ENCODE measurements at places on chromosomes 1 and 21.

GRCh38 chr21:33857846-33858666 is 57.5 kb downstream of the ATP5PO start:
- DNase-seq: no peak

DNA sequence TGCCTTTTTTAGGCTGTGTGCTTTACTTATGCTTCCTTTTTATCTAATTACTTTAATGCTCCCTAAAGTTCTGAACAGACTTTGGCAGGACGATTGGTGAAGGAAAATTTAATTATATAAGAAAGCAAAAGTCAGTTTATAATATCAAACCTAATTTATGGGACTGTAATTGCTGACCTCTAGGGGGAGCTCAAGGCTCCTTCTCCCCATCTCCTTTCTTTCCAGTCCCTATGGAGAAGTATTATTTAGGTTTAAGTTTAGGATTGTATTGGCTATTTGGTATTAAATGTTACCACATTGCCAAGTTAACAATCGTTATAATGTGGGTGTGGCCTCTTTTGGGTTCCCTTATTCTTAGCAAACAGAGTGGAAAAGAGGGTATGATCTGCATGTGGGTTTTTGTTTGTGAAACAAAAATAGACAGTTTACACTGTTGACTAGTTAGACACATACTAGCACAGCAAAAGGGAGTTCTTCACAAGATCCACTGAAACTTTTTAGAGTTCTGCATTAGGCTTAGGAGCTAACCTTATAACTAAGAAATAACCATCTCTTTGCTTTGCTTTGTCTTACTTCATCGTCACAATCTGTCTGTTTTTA is 48.2 kb upstream of the TNFSF4 start:
- DNase-seq: no peak

DNA sequence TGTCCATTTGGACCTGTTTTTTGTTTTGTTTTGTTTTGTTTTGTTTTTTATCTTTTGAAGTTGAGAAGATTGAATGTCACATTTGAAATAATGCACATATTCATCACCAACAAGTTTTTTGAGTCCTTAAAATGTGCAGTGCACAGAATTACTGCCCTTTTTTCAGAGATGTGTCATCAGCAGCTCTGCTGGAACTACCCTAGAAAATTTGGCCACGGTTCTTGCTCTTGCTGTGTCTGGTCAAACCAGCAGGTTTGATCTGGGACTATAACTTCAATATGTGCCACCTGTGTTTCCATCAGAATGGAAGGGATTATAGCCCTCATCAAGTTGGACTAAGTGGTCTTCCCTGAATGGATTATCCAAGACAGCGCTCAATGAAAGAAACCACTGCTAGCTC is 24.1 kb upstream of the CNN3 start:
- DNase-seq: no peak

GRCh38 chr1:154775621-154776605 is 94.2 kb downstream of the KCNN3 start:
- DNase-seq: no peak

- DNase-seq: no peak
Measured at GRCh38 chr1:36450919-36451305, 661 bp upstream of the OSCP1 start.

GRCh38 chr1:156111355-156111962 is 3.1 kb upstream of the LMNA start:
- DNase-seq: no peak

GRCh38 chr1:193539731-193540459 is 353.5 kb upstream of the B3GALT2 start:
- no peak for DNase-seq

DNA sequence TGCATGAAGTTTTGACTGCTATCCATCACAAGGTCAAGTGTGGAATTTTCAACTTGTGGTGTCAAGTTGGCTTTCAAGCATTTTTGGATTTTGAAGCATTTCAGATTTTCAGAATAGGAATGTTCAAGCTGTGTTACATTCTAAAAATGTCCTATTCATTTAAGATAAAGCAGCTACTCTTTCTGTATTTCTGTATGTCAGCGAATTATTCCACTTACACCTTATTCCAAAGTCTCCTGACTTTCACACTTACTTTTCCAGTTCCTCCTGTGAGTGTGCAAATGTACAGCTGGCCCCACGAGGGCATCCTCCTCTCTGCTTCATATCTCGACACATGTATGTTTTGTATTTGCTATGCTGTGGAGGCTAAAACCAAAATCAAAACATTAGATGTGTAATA is 51.9 kb downstream of the RC3H1 start:
- no peak for DNase-seq

DNA sequence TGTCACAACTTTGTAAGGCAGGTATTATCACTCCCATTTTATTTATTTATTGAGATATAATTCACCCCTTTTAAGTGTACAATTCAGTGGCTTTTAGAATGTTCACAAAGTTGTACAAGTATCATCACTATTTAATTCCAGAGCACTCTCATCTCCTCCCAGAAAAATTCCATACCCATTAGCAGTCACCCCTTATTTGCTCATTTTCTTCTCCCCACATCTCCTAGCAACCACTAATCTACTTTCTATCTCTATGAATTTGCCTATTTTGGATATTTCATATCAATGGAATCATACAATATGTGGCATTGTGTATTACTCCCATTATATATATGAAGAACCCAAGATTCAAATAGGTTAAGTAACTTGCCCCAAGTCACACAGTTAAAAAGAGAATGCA is 7.0 kb downstream of the DSTYK start:
- DNase-seq: no peak

DNA sequence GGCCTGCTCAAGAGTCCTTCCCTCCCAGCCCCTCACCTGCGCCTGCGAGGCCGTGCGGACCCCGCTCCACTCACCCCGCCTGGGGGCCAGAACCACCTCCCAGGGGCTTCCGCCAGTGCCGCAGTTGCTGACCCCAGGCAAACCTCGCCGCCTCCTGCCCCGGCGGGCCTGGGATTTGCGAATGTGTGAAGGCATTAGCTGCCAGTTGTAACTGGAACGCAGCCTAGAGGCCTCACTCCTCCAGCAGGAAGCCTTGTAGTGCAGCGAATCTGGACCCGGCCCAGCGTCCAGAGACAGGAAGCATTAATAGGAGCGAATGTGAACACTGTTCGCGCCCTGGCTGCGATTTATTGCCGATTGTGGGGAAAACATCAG is 140.9 kb upstream of the ARHGEF16 start:
- DNase-seq: peak; percentile 59

DNA sequence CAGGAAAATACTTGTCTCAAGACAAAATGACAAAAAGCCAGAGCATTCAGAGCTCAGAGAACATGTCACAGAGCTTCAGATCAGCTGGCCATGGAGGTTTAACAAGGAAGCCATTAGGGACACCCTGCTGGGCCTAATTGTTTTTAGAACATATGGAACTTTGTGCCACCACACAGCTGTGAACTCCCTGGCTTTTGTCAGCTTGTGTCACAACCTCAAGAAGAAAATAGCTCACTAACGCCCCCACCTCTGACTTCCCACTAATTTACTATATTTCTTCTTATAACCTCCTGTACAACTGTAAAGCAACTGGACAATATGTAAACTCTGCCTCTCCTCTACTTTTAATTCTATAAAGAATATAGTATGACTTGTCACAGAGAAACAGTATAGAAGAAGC is 21.0 kb upstream of the TDRD10 start:
- no peak for DNase-seq

DNA sequence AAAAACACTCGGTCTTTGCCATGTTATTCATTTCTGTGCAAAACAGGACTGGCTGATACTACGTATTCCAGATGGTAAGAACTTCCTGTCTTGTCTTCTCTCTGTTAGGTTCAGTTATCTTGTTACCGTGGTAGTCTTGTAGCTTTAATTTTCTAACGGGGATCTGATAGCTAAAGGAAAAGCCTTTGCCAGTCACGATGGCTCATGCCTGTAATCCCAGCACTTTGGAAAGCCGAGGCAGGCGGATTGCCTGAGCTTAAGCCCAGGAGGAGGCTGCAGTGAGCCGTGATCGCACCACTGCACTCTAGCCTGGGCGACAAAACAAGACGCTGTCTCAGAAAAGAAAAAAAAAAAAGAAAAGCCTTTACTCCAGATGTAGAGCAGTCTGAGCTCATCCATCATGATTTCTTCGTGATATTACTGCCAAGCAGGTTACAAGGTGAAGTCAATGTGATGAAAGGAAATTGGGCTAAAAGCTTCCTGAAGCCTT is 11.1 kb upstream of the MSTO1 start:
- no peak for DNase-seq

DNA sequence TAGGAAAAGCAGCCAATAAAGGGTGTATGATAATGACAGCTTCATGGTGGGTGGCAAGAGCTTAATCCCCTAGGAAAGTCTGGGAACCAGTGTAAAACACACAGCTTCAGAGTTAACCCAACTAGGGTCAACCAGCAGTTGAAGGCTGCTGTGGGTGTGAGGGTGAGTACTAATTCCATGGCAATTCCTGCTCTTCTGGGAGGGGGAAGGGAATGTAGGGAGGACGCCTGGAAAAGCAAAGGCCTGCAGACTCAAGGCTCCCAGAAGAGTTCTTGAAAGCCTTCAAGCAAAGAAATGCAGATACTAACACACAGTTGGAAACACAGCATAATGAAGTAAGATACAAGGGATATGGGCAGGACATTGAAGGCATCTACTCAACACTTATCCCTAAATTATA is 28.1 kb downstream of the TTLL7 start:
- no peak for DNase-seq

DNA sequence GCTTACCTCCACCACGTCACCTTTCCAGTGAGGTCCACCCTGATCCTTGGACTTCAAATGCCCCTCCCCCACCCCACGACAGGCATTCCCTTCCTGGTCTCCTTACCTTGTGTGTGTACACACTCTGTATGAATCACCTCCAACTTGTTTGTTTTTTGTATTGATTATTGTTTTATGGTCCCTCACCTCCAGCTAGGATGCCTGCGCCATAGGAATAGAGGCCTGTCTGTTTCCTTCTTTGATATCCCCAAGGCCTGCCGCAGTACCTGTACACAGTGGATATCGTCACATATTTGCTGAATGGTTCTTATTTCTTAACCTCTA is 219.6 kb upstream of the POU3F1 start:
- DNase-seq: peak; percentile 83

- DNase-seq: peak; percentile 34
Measured at GRCh38 chr21:36926989-36927718, 39.3 kb downstream of the HLCS start.

DNA sequence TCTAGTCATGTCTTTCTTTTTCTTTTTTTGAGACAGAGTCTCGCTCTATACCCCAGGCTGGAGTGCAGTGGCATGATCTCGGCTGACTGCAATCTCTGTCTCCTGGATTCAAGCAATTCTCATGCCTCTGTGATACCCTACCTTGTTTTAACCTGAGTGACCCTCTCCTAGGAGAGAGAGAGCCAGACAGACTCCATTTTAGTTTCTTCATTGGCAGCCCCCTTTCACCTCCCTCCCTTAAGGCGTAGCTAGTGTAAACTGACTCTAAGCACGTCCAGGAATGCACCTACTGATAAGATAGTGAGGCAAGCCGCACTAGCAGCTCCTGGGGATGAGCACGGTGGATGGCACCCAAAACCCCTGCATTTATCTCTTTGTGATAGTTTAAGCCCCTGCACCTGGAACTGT is 5.2 kb upstream of the PKNOX1 start:
- no peak for DNase-seq

DNA sequence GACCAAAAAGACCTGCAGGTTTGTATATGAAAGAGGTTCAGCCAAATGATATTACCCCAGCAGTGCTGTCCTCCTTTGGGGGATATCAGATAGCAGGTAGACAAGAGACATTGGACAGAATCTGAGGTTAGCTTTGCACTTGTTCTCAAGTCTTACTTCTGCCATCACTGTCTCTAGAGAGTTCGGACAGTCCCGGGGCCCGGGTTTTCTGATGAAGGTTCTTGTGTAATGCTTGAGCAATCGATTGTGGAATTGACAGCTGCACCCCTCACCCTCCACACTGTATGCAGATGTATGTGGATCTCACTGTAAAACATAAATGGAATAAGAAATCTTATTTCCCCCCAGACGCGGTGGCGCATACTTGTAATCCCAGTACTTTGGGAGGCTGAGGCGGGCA is 56.2 kb upstream of the MORC3 start:
- no peak for DNase-seq

- no peak for DNase-seq
Measured at GRCh38 chr1:193588311-193589082, 402.1 kb upstream of the B3GALT2 start.

GRCh38 chr21:43909741-43910400 is 44.8 kb downstream of the AGPAT3 start:
- no peak for DNase-seq

DNA sequence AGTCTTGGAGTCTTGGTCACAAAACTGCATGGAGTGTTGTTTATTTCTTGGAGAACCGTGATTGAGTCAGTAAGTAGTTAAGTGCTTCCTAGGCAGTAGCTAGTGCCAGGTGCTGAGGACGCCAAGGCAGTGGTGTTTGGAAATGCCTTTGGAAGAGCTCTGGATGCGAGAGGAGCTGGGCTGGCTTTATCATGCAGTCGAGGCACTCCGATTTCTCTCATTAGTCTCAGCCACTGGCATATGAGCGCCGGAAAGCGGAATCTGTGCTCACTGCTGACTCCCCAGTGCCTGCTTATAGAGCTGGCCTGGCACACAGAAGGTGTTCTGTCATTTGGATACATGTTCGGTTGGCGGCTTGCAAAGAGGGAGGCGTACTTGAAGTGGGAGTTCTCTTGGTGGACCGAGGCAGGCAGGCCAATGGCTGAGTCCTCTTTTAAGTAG is 3.6 kb downstream of the TENT5C start:
- DNase-seq: no peak

DNA sequence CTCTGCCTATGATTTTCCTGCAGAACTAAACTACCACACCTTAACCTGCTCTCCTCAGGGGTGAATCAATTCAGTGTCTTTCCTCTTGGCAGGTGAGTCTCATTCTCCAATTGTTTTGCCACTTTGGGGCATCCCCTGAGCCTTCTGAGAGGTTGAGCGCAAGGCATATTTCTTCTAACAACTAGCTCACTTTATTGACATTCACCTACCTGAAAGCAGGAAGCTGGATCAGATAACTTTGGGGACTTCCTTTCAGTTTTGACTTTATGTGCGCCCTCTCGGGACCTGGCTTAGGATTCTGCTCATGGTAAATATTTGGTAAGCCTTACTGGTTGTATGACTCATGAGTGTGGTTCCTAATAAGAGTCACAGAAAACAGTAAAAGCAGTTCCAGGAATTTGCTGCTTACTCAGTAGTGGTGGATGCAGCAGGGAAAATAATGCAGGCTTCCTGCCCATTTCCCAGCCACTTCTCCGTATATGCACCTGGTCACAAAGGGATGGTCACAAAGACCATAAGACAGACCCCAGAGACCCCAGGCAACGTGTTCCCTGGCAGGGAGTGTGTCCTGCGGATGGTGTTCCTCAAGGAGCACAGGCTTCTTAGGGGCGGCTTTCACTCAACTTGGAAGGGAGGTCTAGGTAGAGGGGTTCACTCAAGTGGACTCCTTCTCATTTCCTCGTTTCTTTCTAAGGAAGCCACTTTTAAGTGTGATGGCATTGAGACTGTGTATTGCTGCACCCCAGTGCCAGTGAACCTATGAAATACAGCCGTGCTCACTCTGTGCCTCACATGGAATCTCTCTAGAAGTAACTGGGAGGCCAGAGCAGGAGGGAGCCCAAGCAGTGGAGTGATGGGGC is 22.0 kb upstream of the BATF3 start:
- no peak for DNase-seq

All from mucosa of descending colon (tissue), 3 donors.